Caco-2 (cell line): ENCODE measurements at places on chromosomes 3 and 15.

- DNase-seq: no peak
Observed at GRCh38 chr3:190619761-190620160, 105.9 kb downstream of the IL1RAP start.

DNA sequence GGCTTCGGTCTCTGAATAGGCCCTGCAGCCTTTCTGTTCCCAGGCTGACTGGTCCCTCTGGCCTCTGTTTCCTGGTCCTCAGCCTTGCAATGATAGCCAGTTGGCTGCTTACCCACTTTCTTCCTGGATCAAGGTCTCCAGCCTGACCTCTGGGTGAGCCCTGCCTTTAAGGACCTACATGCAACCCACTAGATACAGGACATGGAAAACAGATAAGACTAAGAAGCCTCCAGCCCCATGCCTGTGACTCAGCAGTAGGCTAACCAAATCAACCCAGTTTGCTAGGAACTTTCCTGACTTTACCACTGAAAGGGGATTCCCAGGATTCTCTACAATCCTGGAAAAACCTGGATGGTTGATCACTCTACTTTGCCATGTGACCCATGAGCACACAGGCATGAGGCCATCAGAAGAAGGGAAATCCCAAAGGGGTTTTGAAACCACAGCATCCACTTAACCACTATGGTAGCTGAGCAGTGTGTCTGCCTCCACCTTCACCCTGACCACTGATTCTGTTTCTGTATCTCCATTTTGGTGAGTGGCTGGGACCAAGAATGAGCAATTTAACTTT lies 188.1 kb downstream of the CHST2 start:
- DNase-seq: no peak

DNA sequence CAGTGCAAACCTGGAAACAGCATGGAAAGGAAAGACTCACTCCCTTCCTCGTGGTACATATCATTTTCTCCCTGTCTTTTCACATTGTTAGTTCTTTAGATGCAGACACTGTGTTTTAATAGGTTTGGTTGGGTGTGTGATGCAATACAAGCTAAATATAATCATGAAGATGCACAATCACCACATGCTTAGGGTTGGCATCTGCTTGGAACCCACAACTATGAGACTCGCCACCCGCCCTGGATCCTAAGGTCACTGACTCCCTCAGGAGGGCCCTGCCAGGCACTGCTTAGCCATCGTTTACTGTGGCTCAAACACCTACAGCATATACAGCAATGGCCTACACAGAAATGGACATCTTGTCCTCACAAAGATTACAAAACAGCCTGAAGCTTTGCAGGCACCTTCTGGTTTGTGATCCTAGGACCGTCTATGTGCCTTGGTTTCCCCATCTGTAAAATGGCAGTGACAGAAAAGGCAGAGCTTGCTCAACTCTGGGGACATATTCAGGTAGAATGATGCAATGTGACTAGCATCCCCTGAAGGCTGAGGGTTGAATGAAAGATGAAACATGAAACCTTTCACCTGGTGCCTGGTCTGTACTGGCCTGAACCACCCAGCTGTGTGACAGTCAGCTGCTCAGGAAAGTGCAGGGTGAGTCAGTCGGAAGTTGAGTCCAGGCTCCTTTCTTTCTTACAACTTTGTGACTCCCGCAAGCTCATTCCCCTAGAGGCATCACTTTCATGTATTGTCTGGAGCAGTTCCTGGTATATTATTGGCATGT lies 123.6 kb upstream of the PFN2 start:
- DNase-seq: no peak

- no peak for DNase-seq
Observed at GRCh38 chr3:104323226-104323625, 1043.5 kb upstream of the ALCAM start.
